ENCODE measurements at places on chromosomes 2 and 18. TPM values are rescaled to one million over a fixed set of nuclear protein-coding genes. Genes with fewer than 3 reads are reported as not detected.

GRCh38 chr2:83172841-83173240, 1286.2 kb downstream of the SUCLG1 start:
- H3K27ac ChIP-seq, result no peak overlapping the region
- no peaks in the 10 kb centered on the region for H3K36me3 ChIP-seq
- H3K4me1 ChIP-seq, result no peaks in the 10 kb centered on the region
- no peak for DNase-seq

DNA sequence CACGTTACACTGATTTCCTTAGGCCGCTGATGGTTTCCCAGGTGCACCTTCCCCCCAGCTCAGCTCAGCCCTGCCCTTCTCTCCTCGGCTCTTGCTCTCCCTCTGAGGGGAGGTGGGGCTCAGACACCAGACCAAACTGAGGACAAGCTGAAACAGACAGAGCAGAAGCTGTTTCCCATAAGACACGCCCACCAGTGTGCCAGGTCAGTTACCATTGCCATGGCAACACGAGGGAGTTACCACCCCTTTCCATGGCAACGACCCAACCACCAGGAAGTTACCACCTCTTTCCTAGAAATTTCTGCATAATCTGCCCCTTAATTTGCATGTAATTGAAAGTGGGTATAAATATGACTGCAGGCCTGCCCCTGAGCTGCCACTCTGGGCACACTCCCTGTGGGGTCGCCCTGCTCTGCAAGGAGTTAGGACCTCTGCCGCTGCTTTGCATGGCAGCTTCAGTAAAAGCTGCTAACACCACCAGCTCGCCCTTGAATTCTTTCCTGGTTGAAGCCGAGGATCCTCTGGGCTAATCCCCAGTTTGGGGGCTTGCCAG, 120.9 kb upstream of the SMIM21 start:
- H3K36me3 ChIP-seq, result no peaks in the 10 kb centered on the region
- no peak overlapping the region for H3K4me3 ChIP-seq
- DNase-seq, result no peak
- no peaks in the 10 kb centered on the region for H3K27me3 ChIP-seq
- H3K27ac ChIP-seq, result no peak overlapping the region

- H3K36me3 ChIP-seq, result no peaks in the 10 kb centered on the region
- no peaks in the 10 kb centered on the region for H3K27me3 ChIP-seq
- no peak overlapping the region for H3K27ac ChIP-seq
- no peaks in the 10 kb centered on the region for H3K4me1 ChIP-seq
These were observed 65.1 kb upstream of the COL3A1 start for GRCh38 chr2:188909036-188909435.

DNA sequence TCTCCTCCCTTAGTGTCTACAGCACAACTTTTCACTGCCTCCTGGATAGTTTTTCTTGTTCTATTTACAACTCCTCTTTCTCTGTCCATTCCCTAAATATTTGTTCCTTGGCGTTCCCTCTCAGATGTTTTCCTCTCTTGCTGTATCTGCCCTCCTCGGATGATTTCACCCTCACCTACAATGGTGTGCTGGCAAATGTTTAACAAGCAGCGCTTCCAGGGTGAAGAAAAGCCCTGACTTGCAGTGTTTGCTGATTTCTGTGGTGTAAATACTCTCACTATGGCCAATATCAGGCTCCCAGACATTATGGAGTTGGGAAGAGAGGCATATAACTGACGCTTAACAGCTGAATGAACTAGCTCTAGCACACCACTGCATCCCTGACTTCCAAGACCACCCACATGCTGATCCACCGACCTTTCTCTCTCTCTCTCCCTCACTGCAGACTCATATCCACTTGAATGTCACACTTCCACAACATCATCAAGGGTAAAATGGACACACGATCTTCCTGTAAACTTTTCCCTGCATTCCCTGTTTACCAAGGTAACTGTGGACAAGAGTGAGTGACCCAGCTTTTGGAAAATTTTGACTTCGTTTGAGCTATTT, 31.5 kb upstream of the SPTBN1 start:
- no peak overlapping the region for H3K4me3 ChIP-seq
- DNase-seq, result no peak
- H3K36me3 ChIP-seq, result no peaks in the 10 kb centered on the region
- H3K27ac ChIP-seq, result no peak overlapping the region
- H3K4me1 ChIP-seq, result no peaks in the 10 kb centered on the region
- H3K27me3 ChIP-seq, result no peaks in the 10 kb centered on the region

Gene TNFRSF11A
- 0.51 TPM for total RNA-seq
